ENCODE measurements at places on chromosomes 1 and 21. TPM values are rescaled to one million over a fixed set of nuclear protein-coding genes. Genes with fewer than 3 reads are reported as not detected.

GRCh38 chr1:91803847-91804545 lies 82.0 kb downstream of the TGFBR3 start:
- no peak for DNase-seq

DNA sequence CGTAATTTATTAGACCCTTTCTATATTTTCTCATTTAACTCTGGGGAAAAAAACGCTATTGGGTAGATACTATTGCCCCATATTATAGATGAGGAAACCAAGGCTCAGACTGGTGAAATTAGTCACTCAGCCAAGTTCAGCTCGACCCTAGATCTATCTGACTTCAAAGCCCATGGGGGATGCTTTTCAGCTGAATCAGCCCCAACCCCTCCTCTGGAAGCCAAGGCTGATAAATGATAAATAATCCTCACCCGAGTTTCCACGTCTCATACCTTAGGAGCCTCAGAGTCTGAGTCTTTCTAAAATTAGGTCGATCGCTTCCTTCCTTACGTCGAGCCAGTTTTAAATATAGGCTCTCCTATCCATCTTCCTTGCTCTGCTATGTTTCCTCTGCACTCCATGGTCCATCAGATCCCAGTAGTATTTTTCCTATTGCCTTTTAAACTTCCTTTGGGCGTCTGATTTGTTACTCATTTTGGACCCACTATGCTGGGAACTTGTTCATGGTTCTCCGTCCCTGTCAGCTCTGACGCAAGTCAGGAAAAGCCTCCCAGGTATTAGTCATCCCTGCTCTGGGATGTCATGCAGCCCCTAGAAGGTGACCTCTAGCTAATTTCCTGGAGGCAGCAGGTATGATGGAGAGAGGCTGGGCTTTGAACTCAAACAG lies 122.8 kb downstream of the PLPP3 start:
- DNase-seq = no peak

DNA sequence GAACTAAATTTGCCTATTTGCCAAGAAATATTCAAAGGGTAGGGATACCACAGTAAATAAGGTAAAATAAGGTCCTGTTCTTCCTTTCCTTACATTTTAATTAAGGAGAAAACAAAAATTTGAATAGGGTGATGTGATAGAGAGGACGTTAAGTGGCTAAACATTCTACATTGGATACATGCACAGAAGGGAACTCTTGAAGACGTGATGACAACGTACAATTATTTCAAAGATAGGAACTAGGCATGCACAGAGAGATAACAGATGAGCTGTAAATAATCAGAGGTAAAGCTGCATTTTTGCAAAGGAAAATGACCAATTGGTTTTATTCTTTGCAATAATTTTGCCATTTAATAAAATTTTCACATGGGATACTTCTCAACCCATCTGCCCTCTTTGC lies 69.7 kb downstream of the TRIM33 start:
- DNase-seq = no peak

- DNase-seq = no peak
These were observed 7.7 kb downstream of the LRRN2 start for GRCh38 chr1:204677864-204678263.

- no peak for DNase-seq
These were observed 688 bp upstream of the CHD5 start for GRCh38 chr1:6180707-6181311.

GRCh38 chr1:117087686-117088085 lies 27.6 kb downstream of the TTF2 start:
- DNase-seq = no peak

GRCh38 chr1:53343831-53344668 lies 16.2 kb upstream of the LRP8 start:
- no peak for DNase-seq

- no peak for DNase-seq
These were observed 134.4 kb downstream of the LRRC7 start for GRCh38 chr1:69702085-69702484.

GRCh38 chr1:90782046-90782445 lies 64.9 kb upstream of the BARHL2 start:
- no peak for DNase-seq

GRCh38 chr1:178492341-178492740 lies 4.4 kb downstream of the CLEC20A start:
- no peak for DNase-seq

- DNase-seq = no peak
These were observed 198.3 kb downstream of the SLC44A5 start for GRCh38 chr1:75412616-75413015.

DNA sequence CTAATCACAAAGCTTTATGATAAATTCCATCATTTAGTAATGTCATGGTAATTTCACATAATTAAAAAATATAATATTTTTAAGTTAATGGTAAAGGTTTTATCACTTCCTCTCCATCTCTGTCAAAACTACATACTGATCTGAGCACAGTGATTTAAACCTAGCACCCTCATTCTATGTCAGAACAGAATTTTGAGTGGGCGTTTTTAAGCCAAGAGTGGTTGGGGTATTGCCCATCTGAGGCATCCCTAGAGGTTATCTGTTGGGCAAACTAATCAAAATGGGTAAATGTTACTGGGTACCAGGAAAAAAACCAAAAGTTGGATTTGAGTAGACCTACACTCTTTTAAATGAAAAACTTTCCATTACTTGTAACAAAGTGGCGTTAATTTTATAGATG lies 100.7 kb upstream of the GFI1 start:
- DNase-seq = no peak

- DNase-seq = no peak
These were observed 43.6 kb downstream of the DMRTB1 start for GRCh38 chr1:53502641-53503432.

DNA sequence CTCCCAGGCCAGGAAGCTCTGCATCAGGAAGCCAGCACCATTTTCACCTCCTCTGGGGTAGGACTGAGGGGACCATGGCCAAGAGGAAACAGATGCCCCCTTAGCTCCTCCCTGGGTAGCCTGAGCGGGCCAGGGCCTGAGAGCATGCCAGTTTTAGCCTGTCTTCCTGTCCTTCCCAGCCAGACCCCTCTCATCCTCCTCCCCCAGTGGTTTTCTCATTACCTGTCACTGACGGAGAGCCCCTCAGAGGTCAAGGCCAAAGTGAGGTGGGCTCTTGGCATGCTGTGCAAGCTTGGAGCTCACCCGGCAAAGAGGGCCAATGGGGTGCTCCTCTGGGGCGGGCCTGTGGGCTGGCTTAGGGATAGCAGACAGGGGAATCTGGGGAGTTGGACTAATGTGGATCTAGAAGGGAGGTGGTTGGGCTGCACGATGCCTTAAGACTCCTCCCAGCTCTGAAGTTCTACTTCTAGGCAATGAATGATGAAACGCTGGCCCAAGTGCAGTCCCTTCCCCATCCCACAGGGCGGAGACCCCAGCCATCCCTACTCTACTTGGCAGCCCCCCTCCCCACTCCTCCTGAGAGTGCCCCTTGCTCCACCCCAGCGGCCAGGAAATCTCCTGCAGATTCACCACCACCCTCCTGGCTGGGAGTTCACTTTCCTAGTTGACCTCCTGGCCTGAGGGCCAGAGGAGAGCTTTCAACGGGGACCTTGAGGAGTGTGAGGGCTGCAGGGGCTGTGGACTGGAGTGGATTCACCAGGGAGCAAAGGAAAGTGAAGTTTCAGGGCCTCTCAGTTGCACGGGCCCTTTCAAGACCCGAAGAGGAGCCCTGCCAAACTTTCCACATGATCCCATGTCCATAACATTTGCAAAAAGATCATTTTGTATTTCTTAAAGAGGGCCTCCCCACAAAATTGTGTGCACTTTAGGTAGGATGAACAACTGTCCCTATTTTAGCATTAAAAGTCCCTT lies 9.4 kb upstream of the LMNA start:
- DNase-seq = no peak

GRCh38 chr1:212256369-212256768 lies 28.8 kb upstream of the PPP2R5A start:
- no peak for DNase-seq

DNA sequence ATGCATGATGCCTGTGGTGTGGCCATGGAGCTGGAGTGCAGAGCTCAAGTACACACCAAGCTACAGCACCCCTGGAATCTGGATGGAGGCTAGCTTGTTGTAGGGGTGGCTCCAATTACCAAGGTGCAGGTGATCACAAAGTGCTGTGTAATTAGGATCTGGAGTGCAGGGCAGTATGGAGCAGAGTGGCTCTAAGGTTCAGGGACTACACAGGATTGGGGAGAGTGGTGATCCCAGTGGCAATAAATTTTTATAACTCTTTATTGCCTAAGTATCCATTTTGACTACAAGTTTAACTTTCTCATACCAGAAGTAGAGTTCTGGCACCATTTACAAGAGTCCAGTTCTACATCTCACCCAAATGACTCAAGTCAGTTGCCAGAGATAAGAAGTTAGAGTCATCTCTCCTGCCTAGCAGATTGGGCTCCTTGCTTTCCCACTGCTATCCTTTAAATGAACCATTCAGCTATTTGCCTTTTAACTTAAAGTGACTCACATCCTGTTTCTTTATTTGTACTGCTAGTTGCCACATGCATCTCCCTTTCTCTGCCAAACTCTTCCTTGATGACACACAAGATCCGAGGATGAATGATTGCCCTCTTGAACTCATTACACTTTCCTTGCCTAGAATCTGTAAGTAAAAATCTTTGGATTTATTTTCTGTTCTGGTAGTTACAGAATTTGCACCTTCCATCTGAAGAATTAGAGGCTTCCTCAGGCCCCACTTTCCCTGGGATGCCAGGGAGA lies 427.2 kb downstream of the KCNT2 start:
- no peak for DNase-seq

GRCh38 chr1:75625795-75626194 lies 14.9 kb upstream of the SLC44A5 start:
- no peak for DNase-seq

FNDC5 gene
- 40.6 TPM for polyA plus RNA-seq

LRRN2 gene
- 12.4 TPM for polyA plus RNA-seq

RBP7 gene
- 21.1 TPM for polyA plus RNA-seq

BGLAP gene
- polyA plus RNA-seq = 7.5 TPM

REN gene
- 138 TPM for polyA plus RNA-seq

FLG2 gene
- 0.35 TPM for polyA plus RNA-seq

DONSON gene
- polyA plus RNA-seq = 41.6 TPM

TXNIP gene
- polyA plus RNA-seq = 505 TPM

LORICRIN gene
- not detected for polyA plus RNA-seq

Measured in left renal cortex interstitium (tissue), 4 donors.